ENCODE measurements at places on chromosomes 5 and 9. TPM values are rescaled to one million over a fixed set of nuclear protein-coding genes. Genes with fewer than 3 reads are reported as not detected.

Gene FSD1L
- 138 TPM for total RNA-seq

Gene LCN12
- total RNA-seq: not detected

Gene GPR151
- 0.41 TPM for total RNA-seq

Gene PLPP7
- 6.1 TPM for total RNA-seq

Gene DND1
- total RNA-seq: 0.82 TPM

Gene CLINT1
- total RNA-seq: 56.3 TPM

DNA sequence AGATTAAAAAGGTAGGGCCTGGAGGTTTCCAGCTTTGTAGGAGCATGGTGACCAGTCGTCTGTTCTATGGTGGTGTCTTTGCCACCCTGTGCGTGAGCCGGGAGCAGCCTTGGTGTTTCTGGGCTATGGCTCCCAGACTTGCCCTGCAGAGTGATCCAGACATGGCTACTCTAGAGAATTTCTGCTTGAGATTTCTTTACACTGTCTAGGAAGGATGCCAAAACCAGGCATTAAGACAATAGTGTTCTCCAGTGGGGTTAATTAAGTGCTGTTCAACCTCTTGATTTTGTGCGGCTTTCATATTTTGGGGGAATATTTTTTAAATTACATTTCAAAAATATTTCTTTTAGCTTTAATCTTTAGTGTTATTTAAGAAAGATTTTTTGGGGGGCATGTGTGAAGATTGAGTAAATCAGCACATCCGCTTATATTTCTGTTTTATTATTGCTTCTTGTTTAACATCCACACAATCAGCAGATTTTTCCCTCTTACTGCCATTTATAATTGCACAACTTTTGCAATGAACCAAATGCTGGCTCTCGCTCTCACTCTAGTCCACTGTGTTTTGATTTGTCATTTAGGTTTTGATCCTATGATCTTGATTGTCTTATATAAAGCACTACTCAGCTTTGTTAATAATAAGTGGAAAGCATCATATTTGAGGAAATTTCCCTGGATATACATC lies 110.5 kb downstream of the RASGRF2 start:
- no peak for DNase-seq

- DNase-seq: no peak
These were observed 57.5 kb downstream of the ADAMTS12 start for GRCh38 chr5:33834334-33834733.

- DNase-seq: no peak
These were observed 61.9 kb upstream of the GPBP1 start for GRCh38 chr5:57111993-57112392.

GRCh38 chr9:137161558-137162486 lies 8.0 kb downstream of the LRRC26 start:
- DNase-seq: no peak

- DNase-seq: no peak
These were observed 152.6 kb upstream of the FST start for GRCh38 chr5:53327811-53328334.

DNA sequence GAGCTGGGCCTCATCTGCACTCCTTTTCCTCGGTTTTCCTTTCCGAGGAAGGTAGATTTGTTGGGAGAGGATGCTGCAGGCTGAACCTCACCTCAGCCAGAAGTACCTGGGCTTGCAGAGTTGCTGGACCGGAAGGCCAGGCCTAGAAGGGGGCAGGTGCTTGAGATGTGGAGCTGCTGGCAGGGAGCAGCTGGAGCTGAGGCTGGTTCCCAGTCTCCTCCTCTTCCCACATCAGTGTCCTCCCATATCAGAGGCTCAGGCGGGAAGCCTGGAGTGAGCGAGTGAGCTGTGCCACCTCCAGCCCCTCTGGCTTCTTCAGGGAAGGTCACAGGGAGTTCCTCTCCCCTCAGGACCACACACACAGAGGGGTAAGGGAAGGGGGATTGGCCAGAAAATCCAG lies 259.4 kb downstream of the GADD45G start:
- DNase-seq: no peak

DNA sequence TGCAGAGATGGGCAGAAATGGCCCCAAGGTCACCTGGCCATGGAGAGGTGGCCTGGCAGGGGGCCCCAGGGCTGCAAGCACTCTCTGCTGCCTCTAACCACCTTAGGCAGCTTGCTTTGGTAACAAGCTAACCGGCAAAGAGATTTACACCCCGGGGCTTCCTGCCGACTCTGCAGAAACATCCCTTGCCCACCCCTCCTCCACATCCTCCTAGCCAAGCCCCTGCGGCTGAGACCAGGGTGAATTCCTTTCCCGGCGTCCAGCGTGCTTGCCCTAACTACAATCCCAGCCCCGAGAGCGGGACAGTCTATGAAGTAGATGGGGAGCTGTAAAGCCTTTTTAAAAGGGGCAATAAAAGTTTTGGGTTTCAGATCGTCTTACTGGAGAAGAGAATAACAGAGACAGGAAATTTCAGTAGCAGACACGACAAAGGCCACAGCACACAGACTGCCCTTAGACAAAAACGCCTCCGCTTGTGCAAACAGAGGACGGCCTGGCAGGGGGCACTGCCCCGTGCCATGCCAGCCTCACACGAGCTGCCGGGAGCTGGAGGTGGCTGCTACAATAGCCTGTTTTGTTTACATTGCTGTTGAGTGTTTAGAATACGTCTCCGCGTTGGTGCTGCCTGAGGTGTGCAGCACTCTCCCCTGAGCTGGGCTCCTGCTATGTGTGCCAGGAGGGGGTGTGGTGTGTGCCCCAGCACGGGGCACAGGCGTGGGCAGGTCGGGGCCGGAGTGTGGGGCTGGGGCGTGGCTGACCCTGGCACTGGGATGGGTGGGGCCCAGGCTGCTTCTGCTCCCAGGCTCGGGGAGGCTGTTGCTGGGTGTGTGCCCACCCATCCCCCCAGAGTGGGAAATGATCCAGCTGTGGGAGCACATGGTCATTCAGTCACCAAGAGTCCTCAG lies 15.3 kb downstream of the MYMK start:
- no peak for DNase-seq

- no peak for DNase-seq
These were observed 545.8 kb upstream of the ARRDC3 start for GRCh38 chr5:91928754-91929521.

GRCh38 chr9:97556036-97556720 lies 54.7 kb downstream of the TMOD1 start:
- no peak for DNase-seq

GRCh38 chr9:89863837-89864236 lies 259.0 kb downstream of the GADD45G start:
- DNase-seq: no peak

DNA sequence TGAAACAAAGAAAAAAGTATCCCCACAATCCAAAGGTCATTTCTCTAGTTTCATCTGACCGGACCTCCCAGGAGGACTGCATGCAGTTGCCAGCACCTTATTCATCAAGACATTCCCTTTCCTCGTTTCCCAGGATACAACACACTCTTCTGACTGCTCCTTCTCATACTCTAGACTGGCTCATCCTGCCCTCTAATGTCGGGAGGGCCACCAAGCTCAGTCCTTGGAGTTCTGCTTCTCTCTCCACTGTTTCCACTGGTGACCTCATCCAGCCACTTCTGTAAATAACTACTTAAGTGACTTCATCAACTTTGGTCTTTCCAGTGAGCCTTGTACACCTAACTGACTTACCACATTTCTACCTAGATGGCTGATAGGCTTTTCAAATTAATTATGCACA lies 179.1 kb downstream of the EPB41L4A start:
- DNase-seq: no peak

DNA sequence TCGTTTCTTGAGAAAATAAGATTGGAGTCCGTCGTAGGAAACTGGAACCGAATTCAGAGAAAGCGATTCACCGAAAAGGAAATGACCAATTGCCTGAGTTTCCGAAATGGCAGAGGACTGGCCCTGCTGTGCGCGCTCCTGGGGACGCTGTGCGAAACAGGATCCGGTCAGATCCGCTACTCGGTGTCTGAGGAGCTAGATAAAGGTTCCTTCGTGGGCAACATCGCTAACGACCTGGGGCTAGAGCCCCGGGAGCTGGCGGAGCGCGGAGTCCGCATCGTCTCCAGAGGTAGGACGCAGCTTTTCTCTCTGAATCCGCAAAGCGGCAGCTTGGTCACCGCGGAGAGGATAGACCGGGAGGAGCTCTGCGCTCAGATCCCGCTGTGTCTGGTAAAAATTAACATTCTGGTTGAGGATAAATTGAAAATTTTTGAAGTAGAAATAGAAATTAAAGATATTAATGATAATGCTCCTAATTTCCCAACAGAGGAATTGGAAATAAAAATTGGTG lies 379 bp downstream of the PCDHGA3 start:
- no peak for DNase-seq
